HEK293T (cell line): ENCODE measurements at places on chromosomes 2 and 18.

GRCh38 chr2:55162284-55163006 is 69.6 kb downstream of the CLHC1 start:
- no peak for DNase-seq

DNA sequence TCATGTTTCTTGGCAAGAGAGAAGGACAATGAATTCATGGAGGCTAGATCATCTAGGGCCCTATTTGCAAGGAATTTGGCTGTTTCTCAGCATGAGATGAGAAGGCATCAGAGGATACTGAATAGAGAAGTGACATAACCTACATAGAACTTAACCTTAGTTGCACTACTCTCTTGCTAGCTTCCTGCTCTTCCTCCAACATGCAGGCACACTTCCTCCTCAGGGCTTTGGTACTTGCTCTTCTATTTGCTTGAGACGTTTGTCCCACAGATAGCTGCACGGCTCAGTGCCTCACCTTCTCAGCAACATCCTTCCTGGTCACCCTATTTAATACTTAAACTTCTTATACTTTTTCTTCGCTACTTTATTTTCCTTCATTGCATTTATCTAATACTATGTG is 20.0 kb upstream of the LANCL1 start:
- DNase-seq, result no peak

DNA sequence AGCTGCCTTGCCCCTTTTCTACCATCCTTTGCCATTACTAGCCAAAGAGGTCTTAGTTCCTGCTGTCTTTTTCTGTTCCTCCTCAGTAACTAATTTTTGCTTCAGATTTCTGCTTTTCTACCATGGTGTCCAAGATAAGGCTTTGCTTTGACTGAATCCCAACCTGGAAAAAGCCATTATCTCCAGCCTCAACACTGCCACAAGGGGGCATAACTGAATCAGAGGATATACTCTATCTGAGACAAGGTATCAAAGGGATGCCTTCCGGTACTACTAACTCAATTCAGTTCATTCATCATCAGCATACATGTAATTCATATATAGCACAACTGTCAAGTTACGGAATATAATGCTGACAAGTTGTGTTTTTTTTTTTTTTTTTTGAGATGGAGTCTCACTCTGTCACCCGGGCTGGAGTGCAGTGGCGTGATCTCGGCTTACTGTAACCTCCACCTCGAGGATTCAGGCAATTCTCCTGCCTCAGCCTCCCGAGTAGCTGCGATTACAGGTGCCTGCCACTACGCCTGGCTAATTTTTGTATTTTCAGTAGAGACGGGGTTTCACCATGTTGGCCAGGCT is 11.4 kb downstream of the OSGEPL1 start:
- peak; percentile 55 for DNase-seq

GRCh38 chr18:8795586-8796325 is 90.4 kb downstream of the MTCL1 start:
- no peak for DNase-seq

DNA sequence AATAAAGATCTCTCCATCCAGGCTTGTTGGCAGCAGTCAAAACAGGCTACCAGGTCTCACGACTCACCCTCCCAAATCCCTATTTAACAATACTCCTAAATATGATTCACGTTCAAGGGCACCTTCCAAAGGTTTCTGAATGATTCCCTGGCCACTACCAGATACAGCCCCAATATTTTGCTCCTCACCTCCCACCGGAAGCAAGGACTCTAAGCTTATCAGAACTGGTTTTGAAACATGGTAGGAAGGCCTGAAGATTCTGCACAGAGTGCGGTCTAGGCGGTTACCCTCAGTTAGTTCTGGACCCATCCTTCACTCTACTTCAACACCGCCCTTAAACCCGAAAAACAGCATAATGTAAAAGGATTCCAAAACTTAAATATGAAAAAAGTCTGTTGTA is 5.2 kb downstream of the PPP4R1 start:
- DNase-seq, result no peak

GRCh38 chr2:101762451-101763171 is 65.1 kb downstream of the MAP4K4 start:
- DNase-seq, result no peak

GRCh38 chr2:232382331-232383225 is 4.0 kb downstream of the ALPP start:
- no peak for DNase-seq

DNA sequence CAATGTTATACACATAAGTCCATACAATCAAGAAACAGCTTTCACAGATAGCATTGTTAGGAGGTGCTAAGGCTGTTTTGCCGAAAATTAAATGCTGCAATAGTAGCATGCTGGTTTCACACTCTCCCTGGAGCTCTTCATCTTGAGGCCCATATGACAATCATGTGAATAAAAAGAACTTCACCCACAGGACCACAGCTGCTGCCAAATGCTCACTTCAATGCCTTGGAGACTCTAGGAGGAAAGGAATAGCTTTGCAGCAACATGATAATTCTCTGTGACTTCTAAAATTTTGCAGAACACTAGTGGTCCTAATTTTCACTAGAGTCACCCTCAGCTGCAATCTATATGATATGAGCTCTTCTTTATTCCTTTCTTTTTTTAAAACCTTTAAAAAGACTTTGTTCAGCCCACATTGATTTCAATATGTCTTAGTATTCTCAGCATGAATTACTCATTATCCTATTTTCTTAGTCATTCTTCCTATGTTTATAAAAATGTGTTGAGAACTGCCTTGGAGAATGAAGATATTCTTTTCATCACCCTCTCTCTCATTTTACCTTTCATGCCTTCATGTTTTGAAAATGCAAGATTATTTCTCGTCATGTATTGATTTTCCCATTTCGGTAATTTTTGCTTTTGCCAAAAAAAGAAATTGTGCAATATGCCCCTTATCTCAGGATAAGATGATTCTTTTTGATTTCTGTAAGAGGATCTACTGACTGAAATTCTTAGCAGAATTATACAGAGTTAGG is 108.2 kb downstream of the PDE1A start:
- DNase-seq, result no peak

GRCh38 chr2:199307461-199307860 is 150.3 kb downstream of the SATB2 start:
- no peak for DNase-seq

GRCh38 chr2:177229442-177230242 is 17.0 kb downstream of the HNRNPA3 start:
- DNase-seq, result no peak

DNA sequence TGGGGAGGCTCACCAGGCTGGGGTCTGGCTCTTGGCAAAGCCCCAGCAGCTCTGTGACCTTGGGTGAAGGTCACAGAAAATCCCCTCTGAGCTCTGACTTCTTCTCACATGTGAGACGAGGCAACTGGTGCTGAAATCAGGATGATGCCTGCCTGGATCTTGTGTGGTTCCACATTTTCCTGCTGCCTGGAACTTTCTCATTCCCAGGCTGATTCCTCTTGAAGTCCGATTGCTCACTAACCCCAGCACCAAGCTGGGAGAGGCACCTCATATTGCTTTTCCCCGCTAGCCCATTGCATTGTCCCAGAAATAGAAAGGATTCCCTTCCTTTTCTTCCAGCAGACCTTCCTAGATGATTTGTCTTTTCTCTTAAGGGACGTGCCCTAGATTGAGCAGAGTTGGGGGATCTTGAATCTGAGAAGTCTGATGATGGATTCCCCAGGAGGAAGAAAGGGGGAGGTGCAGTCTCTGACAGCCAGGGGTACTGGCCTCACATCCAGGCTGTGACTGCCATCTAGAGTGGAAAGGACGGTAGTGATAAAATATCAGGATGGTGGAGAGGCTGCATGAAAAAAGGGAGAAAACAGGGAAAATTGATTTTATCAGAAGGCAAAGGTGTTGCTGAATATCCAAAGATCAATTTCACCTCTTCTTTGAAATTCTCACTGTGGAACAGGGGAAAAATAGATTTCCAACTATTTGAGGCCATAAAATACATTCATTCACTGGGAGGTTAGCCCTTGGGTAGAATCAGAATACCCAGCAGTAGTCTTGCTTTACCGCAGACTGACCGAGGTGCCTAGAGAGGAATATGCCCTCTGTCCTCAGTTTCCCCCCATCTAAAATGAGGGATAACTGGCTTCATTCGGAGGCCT is 96.3 kb downstream of the FAM210A start:
- peak; percentile 56 for DNase-seq

- DNase-seq, result peak; percentile 37
Measured at GRCh38 chr2:16553226-16553625, 112.4 kb downstream of the CYRIA start.

GRCh38 chr2:26672112-26672817 is 20.3 kb upstream of the KCNK3 start:
- DNase-seq, result no peak

DNA sequence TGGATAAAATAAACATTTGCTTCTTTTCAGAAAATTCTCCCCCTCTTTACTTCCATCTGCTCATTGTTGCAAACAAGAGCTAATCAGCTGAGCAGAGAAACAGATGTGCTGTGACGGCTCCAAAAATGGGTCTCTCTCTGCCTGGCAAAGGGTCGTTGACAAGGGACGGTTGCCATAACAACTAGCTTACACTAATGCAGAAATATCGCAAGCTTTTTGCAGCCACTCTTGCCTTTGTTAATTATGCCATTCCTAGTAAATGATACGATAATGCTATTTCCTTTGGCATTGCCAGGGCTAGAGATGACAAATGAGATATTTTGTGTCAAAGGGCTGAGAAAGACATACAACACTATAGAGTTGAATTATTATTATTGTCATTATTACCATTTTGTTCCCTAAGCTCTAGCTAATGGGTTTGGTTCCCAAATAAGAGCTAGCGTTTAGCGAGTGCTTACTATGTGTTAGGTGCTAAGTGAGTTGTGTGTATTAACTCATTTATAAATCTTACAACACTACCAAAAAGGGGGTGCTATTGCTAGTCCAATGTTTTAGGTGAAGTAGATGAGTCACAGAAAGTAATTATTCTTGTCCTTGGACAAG is 46.8 kb downstream of the MYO3B start:
- no peak for DNase-seq

DNA sequence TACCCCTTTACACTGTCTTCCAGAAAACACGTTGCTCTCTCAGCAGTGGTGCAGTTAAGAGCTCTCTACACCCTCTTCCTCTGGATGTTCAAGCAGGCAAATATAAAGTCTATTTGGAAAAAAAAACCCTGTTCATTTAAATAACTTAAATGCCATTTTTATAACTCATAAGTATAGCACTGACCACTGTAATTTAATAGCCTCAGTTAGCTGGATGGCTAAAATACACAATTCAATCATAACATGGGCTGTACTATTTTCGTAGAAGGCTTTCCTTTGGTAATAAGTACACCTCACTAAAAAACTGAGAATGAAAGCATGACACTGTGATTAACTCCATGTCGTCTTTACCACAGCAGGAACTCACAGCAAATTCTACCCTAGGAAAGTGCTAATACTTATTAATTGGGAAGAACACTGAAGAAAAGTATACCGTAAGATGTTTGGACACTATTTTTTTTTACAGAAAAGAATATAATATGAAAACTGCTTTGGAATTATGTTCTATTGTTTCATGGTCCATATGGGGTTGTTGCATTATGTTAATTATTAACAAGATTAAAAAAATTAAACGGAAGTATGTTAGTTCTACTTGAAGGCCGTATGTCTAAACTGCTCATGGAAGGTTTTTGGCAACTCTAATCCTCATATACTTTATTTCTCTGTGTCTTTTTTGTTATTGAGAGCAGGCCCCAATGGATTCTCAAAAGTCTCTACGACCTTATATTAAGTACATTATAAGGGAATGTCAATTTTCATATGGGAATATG is 269.1 kb downstream of the ZNF385B start:
- DNase-seq, result no peak

GRCh38 chr2:51717312-51717711 is 685.4 kb upstream of the NRXN1 start:
- no peak for DNase-seq

DNA sequence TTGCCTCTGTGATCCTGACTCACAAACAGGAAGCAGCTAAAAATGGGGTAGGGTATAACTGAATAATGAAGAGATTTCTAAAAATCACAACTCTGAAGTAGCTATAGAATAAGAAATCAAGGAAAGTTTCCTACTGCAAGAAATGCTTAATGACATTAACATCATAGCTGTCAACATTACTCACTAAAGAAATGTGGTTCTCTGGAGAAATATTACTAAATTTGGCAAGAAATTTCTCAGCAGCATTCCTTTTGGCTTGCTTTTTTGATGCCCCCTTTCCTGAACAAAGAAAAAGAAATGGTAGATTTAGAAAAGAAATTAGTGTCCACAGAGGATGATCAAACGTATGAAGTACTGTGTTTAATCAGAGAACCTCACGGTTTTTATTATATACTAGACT is 9.5 kb downstream of the PRKRA start:
- no peak for DNase-seq

DNA sequence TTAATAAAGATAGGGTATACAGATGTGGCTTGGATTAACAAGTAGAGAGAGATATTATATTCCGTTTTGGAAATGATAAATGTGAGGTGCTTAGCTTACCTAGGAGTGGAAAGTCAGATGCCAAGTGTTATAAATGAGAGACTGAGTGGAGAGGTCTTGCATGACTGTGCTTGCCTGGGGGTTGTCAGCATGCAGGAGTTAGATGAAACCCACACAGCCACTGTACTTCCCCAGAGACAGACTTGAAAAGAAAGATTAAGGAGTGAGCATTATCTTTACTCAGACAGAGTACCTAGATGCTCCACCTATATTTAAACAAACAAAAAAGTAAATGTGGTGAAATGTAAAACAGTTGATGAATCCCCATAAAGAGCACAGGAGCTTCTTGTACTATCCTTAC is 482.7 kb downstream of the RIT2 start:
- DNase-seq, result no peak

DNA sequence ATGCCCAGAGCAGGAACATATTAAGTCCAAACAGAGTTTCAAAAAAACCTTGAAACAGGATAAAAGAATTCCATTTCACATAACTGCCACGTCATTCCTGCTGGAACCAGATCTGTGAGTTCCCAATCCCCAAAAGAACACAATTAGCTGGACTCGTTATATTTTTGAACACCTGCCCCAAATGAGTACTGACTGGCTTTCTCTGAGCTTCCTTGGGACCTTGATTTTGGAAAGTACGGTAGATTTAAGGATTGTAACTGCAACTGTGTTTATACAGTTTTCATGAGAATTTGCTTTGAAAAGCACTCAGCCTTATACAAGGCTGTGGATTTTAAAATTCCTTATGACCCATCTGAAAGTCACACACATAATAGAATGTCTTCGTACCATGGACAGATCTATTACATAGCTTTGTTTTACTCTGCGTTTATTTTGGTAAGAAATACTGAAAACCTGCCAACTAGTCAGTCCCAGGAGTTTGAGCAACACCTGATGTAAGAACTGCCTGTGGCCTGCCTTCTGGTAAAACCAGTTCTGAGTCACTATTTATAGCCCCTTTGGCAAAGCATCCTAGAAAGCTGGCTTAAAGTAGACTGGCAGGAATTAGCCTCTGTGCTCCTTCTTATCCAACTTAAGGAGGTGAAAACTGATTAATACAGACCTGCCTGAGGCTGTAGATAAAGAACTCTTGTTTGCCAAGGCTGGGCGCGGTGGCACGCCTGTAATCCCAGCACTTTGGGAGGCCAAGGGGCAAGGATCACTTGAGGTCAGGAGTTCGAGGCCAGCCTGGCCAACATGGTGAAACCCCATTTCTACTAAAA is 48.1 kb downstream of the MERTK start:
- no peak for DNase-seq
